ENCODE measurements at places on chromosomes 11 and 22.

DNA sequence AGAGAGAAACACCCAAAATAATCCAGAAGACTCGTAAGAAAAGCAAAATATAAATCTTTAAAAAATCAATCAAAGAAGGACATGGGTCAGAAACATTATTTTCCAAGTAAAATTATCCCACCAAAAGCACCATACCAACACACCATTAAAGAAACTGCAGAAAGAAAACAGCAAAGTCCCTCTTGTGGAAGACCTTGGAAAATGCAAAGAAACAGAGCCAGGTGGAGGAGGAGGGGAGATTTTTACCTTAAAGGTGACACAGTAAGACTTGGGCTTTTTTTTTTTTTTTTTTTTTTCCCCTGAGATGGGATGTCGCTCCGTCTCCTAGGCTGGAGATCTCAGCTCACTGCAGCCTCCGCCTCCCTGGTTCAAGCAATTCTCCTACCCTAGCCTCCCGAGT is 123.8 kb downstream of the LARGE1 start:
- no peak for DNase-seq

DNA sequence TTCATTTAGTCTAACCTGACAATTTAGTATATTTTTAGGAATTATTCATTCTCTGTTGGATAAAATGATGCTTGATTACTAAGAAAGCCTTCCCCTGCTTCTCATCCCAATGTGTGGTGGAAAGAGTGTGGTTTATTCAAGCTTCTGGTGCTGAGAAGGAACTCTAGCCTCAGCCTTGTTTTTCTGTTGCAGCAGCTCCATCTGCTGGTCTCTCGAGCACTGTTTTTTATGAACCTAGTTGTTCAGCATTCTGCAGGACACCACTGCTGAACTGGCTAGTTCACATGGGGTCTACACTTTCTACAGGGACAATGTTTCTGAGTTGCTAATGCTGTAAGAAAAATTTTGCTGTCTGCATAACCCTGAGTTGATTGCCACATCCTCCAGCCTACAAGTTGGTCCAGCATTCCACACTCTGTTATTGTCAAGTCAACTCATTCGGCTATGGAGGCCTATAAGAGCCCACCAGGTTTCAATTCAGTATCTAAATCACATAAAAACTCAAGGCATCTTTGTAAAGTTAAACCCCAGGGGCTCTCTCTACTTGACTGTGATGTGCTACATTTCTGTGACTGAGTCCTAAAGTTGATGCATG is 14.3 kb downstream of the OR2AG2 start:
- no peak for DNase-seq

DNA sequence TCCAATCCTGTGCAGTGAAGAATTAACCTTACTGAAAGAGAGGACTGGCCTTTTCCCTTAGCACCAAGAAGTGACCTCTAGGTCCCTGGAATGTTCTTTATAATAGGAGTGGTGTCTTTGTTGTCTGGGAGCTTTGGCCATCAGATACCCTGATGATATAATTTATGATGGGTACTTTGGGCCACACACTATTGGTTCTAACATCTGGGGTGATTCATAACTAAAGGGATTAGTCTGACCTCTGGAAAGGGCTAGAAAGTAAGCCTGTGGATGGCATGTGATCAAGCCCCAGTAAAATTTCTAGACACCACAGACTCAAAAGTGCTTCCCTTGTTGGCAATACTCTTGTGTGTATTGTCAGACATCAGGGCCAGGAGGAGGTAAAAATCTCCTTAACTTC is 891.2 kb downstream of the KCNA4 start:
- DNase-seq, result no peak

- no peak for DNase-seq
Measured at GRCh38 chr22:42747701-42748513, 27.2 kb upstream of the A4GALT start.

DNA sequence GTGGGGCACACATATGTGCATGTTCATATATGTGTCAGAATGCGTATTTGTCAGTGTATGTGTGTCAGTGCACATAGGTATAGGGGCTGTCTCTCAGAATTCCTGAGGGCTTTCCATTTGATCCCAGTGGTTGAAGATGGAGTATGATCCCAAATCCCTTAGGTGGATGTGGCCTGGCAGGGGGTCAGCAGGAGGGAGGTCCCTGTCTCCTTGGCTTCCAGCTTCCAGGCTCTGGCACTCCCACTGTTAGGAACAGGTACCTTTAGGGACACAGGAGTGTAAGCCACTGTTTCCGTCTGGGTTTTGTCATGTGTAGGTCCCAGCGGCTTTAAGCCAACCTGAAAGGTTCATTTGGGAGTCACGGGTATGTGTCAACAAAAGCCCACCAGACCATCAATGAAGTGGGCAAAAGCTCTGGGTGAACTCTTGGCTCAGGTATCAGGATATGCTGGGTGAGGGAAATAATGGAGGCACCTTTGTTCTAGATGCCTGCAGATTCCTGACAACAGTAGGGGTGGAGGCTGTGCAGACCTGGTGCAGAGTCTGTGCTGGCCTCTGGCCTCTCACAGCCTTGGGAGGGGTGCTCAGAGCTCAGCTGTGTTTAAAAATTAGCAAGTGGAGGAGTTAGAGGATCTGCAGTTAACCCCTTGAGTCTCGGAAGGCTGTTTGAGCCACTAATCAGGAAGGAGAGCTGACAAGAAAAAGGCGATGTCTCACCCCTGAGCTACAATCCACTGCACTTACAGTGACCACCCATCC is 9.0 kb downstream of the KCNQ1OT1 start:
- no peak for DNase-seq

- no peak for DNase-seq
Measured at GRCh38 chr11:116607027-116607426, 165.8 kb downstream of the BUD13 start.

- DNase-seq, result no peak
Measured at GRCh38 chr11:64654958-64655541, 64.0 kb downstream of the SLC22A12 start.

- DNase-seq, result no peak
Measured at GRCh38 chr22:24003887-24004286, 1.4 kb downstream of the GSTT4 start.

- no peak for DNase-seq
Measured at GRCh38 chr11:36092314-36093030, 148.6 kb downstream of the LDLRAD3 start.

DNA sequence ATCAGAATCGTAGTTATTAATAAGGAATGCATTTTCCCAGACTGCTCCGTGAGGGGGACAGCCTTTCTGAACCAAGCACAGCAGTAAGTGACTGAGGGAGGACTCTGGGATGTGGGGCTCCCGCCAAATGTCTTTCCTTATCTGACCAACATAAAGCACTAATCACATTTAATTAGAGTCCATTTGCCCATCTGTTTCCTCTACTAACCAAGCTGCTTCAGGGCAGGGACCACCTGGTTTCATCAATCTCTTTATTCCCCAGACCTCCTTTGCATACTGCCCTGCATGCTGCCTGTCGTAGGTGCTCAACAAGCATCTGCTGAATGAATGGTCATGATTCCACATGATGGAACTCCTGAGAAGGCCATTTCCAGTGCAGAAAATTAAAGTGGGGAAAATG is 29.4 kb downstream of the SMCO4 start:
- no peak for DNase-seq

- peak; percentile 25 for DNase-seq
Measured at GRCh38 chr11:8018484-8019313, 31.6 kb downstream of the EIF3F start.

DNA sequence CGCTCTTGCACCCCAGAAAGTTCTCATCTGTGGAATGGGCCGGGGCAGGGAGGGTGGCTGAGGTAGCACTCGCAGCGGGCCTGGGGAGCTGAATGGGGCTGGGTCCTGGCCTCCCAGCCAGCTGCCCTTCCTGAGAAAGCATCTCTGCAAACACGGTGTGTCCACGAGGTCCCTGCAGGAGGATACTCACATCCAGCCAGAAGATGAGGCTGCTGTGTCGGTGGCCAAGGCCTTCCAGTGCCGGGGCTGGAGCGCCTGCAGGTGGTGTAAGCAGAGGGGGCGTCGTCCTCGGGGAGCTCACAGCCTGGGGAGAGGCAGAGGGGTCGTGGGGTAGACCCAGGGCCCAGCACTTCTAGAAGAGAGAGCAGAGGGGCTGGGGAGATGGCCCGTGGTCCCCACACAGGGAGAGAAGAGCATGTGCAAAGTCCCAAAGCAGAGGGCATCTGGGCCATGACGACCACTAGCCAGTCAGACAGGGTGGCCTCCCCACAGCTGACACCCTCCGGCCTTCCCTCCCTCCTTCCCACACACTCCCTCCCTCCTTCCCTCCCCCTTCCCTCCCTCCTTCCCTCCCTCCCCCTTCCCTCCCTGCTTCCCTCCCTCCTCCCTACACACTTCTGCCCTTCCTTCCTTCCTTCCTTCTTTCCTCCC is 97.9 kb downstream of the WNT7B start:
- no peak for DNase-seq

- no peak for DNase-seq
Measured at GRCh38 chr22:36252754-36253522, at the start of gene APOL1. APOL1 (plus strand) TSS chr22:36253133; CDS start chr22:36254956, 1,823 bp downstream.

- DNase-seq, result no peak
Measured at GRCh38 chr22:25361899-25362214, 142.4 kb downstream of the CRYBB2 start.

GRCh38 chr11:129264114-129264513 is 72.0 kb upstream of the ARHGAP32 start:
- no peak for DNase-seq

DNA sequence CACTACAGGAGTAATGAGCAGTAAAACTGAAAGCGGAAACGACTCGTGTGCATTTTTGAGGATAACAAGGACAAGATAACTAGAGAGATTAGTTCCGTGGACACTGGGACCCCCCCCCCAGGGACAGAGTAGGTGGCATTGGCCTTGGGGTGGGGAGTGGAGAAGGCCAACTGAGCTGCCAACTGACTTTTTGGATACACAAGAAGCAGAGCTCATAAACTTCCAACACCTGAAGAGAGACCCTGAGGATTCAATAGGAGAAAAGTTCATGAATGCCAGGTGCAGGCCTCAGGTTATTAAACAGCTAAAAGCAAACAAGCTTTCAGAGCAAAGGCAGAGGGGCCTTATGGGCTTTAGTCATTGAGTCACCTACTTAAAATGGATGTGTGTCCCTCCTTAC is 17.6 kb upstream of the PRSS23 start:
- DNase-seq, result no peak

GRCh38 chr22:46405901-46406300 is 70.4 kb downstream of the TRMU start:
- no peak for DNase-seq

DNA sequence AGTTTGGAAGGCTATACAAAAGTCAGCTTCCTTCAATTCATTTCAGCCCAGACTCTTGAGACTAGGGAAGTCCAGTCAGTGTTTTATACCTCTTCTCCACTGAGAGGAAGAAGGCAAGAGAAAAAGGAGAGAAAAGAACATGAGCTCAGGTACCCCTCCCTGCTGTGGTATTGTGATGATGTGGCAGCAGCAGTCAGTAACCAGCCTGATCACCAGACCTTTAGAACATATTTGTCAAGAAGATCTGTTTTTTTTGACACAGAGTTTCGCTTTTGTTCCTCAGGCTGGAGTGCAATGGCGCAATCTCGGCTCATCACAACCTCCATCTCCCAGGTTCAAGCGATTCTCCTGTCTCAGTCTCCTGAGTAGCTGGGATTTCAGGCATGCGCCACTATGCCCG is 21.2 kb upstream of the RPS13 start:
- no peak for DNase-seq

GRCh38 chr11:14299921-14300320 is 59.1 kb downstream of the RRAS2 start:
- no peak for DNase-seq

- DNase-seq, result no peak
Measured at GRCh38 chr11:114056409-114056808, 3.1 kb upstream of the ZBTB16 start.

Data from activated naive CD4-positive, alpha-beta T cell (primary cell).